Foreskin fibroblast (primary cell): ENCODE measurements at places on chromosomes 13 and 19.
A peak's percentile ranks its signal among the peaks of the same experiment; 100 is the strongest.

DNA sequence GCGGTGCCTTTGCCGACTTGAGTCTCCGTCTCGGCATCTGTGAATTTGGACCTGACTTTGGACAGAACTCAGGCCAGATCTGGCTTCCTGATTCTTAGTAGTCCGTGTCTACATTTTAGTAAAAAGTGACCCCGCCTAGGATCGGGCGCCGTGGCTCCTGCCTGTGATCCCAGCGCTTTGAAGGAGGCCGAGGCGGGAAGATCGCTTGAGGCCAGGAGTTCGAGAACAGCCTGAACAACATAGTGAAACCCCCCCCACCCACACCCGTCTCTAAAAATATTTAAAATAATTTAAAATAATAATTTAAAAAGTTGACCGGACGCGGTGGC, 849 bp upstream of the TCF3 start:
- DNase-seq, result no peak

DNA sequence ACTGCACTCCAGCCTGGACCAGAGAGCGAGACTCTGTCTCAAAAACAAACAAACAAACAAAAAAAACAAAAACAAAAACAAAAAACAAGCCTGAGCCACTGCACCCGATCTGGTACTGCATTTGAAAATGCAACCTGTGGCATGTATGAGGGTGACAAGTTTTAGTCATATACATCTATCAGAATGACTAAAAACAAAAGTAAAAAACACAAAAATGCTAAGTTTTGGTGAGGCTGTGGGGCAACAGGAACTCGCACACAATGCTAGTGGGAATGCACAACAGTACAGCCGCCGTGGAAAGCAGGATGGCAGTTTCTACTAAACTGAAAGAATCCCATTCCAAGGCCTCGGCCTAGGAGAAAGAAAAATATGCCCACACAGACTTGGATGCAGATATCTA, 7.8 kb downstream of the EBPL start:
- no peak for DNase-seq

GRCh38 chr13:88908961-88909441, 1237.8 kb downstream of the SLITRK5 start:
- no peak for DNase-seq

GRCh38 chr13:59834801-59835200, 328.9 kb downstream of the DIAPH3 start:
- DNase-seq, result peak; percentile 23

DNA sequence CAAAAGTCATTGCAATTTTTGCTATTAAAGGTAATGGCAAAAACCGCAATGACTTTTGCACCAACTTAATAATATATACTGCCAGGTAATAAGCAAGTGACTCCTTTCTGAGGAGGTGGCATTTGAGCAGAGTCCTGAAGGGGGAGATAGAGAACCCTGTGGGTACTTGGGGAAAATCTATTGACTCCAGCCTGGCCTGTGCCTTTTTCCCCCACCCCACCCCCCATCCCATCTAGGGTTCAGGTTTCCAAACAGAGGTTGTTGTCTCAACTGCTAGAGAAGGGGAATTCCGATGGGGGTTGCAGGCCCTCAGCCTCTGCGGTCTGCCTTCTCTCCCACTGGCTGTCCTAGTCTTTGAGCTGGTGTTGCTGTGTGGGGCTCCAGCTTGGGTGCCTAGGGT, 11.5 kb downstream of the S1PR2 start:
- DNase-seq, result peak; percentile 63

GRCh38 chr13:61728471-61728870, 312.8 kb upstream of the PCDH20 start:
- DNase-seq, result no peak

GRCh38 chr13:61170856-61171255, 244.8 kb downstream of the PCDH20 start:
- DNase-seq, result no peak

- DNase-seq, result peak; percentile 66
Measured at GRCh38 chr19:56671613-56671994, at the start of gene ZNF835. Gene ZNF835 (minus strand): TSS chr19:56671757. CDS start chr19:56665198, 6,559 bp downstream.

GRCh38 chr19:42653841-42654240, 59.1 kb upstream of the CEACAM8 start:
- no peak for DNase-seq

GRCh38 chr19:13846557-13847406, 30.2 kb upstream of the NANOS3 start:
- peak; percentile 93 for DNase-seq

- no peak for DNase-seq
Measured at GRCh38 chr19:37505958-37506386, 767 bp upstream of the ZNF793 start.

DNA sequence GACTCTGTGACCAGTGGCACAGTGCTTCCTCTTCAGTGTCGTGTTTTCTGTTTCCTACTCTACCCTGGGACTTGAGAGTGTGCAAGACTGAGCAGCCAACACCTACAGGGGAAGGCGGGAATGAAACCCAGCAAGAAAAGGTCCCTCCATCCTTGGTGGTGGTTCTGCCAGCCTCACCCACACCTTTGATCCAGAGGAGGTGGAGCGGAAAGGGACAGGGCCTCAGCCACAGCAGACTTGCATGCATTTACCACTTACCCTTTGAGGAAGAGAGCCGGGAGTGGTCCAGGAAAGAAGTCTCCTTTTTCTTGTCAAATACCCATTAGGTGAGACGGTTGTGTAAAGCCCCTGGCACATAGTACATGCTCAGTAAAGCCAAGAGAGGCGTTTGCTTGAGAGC, 164.8 kb upstream of the ZNF536 start:
- no peak for DNase-seq

DNA sequence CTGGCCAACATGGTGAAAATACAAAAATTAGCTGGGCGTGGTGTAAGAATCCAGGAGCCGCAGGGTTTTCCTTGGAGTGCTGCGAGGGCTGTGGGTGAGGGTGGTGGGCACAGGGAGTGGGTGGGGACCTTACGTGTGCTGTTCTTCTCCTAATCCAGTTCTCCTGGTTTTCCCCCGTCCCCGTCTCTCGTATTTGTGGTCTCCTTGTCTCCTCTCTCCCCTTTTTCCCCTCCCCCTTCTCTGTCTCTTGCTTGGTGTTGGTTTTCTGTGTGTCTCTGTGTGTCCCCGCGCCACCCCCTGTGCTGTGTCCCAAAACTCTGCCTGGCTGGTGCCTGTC, 1.7 kb downstream of the SELENOW start:
- DNase-seq, result no peak

DNA sequence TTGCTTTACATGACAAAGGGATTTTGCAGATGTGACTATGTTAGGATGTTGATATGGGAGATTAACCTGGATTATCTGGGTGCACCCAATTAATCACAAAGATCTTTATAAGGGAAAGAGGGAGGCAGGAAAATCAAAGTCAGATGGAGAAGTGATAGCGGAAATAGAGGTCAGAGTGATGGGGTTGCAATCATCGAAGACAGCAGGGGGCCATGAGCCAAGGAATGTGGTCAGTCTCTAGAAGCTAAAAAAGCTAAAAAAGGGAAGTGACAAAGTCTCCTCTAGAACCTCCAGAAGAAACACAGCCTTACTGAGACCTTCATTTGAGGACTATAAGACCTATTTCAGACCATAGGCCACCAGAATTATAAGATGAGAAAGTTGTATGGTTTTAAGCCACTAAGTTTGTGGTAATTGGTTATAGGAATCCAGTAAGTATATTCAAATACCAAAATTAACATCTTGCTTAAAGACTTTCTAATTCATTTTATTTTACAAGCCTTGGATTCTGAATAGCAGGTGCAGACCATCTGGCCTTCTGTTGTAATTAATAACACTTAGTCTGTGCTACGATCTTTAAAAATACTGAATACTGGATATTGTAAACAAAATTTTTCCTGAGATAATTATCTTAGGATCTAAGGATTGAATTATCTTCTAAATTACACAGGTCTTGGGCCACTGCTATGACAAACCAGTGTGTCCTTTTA, 493.4 kb upstream of the PCDH20 start:
- DNase-seq, result no peak

- DNase-seq, result no peak
Measured at GRCh38 chr13:50893211-50893852, 16.3 kb upstream of the RNASEH2B start.

GRCh38 chr13:104057861-104058260, 991.6 kb upstream of the SLC10A2 start:
- DNase-seq, result no peak

- no peak for DNase-seq
Measured at GRCh38 chr19:33646306-33646705, 24.6 kb downstream of the CHST8 start.

- DNase-seq, result no peak
Measured at GRCh38 chr13:85137516-85137915, 661.7 kb downstream of the SLITRK6 start.

- DNase-seq, result no peak
Measured at GRCh38 chr13:67223742-67224141, 6.4 kb downstream of the PCDH9 start.
